ENCODE measurements at places on chromosomes 2 and 18. TPM values are rescaled to one million over a fixed set of nuclear protein-coding genes. Genes with fewer than 3 reads are reported as not detected.

SP140 gene
- polyA plus RNA-seq: 5.9 TPM

DNA sequence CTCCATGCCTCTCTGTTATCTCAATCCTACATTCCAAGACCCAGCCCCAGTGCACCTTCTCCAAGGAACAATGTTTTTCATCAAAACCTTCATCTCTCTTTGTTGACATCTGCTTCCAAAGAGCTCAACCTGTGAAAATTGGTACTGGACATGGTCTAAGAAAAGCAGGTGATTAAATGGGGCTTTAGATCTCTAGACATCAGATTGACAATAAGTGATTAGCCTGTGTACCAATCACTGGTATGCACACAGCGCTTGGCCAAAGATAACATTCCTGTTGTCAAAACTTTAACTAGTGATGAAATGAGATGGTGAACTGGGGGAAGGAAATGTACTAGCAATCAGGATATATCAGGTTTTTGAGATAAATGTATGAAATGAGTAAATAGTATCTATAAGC, 183.3 kb downstream of the TDRD15 start:
- H3K27ac ChIP-seq: no peak overlapping the region
- H3K4me1 ChIP-seq: no peaks in the 10 kb centered on the region
- H3K36me3 ChIP-seq: no peaks in the 10 kb centered on the region
- peaks cover 2% of the 10 kb centered on the region for H3K27me3 ChIP-seq

DNA sequence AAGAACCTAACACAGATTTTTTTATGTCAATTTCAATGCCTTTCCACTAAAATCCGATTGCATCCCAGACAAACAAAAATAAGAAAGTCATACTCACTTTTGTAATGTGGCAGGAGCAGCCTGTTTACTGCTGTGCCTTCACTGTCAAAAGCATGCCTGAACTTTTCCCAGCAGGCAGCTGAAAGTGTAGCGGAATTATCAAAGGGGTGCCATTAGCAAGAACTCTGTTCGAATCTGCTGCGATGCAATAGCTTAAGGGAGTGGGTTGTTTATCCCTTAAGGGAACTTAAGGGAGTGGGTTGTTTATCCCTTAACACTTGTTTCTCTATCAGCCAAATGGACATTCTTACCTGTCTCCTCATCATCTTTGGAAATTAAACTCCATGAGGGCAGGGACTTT, 243.5 kb downstream of the PAX3 start:
- no peak overlapping the region for H3K4me3 ChIP-seq
- no peak for DNase-seq
- H3K4me1 ChIP-seq: no peaks in the 10 kb centered on the region
- no peaks in the 10 kb centered on the region for H3K36me3 ChIP-seq
- H3K27ac ChIP-seq: no peak overlapping the region
- H3K27me3 ChIP-seq: peaks cover 19% of the 10 kb centered on the region

DNA sequence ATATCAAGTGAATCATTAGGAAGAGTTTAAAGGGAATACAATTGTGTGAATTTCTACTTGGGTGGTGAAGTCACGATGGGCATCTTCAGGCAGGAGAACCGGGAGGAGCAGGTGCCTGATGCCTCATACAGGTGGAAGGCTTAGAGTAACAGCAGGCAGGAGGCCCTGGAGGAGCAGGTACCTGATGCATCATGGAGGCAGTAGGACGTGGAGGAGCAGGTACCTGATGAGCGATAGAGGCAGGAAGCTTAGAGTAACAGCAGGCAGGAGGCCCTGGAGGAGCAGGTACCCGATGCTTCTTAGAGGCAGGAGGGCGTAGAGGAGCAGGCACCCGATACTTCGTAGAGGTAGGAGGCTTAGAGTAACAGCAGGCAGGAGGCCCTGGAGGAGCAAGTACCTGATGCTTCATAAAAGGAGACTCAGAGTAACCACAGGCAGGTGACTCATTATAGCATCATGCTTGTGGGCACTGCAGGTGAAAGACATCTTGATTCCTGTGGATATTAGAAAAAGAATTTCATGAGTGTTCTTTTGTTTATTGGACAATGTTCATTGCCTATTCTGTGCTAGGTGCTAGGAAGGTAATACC, 133.9 kb downstream of the ATP9B start:
- H3K27me3 ChIP-seq: no peaks in the 10 kb centered on the region
- no peaks in the 10 kb centered on the region for H3K4me1 ChIP-seq
- H3K4me3 ChIP-seq: no peak overlapping the region
- H3K36me3 ChIP-seq: peaks cover 10% of the 10 kb centered on the region

GRCh38 chr2:112996635-112997034, 8.6 kb upstream of the IL36A start:
- H3K27ac ChIP-seq: no peak overlapping the region
- H3K27me3 ChIP-seq: no peaks in the 10 kb centered on the region
- H3K4me3 ChIP-seq: no peak overlapping the region
- no peaks in the 10 kb centered on the region for H3K4me1 ChIP-seq

- H3K27ac ChIP-seq: no peak overlapping the region
- no peaks in the 10 kb centered on the region for H3K36me3 ChIP-seq
- no peak overlapping the region for H3K4me3 ChIP-seq
Observed at GRCh38 chr18:23424616-23425015, 28.5 kb upstream of the RIOK3 start.

FIGN gene
- polyA plus RNA-seq: not detected

DNA sequence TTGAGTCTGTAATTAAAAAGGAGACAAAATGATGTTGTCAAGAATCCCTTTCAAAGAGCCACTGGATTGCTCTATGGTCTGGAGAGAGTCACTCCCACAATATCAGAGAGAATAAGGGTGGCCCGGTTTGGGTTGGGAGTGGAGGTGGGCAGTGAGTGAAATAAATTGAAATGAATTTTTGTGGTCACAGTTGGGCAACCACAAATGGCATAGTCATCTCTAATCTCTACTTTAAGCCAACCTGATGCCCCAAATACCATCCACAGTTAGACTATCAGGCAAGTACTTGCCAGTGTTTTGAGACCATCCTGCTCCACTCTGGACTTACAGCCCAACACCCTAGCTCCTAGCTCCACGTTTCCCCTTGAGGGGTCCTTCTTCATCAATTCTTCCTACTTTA, 559.7 kb downstream of the BCL11A start:
- DNase-seq: no peak
- no peak overlapping the region for H3K4me3 ChIP-seq
- H3K36me3 ChIP-seq: no peaks in the 10 kb centered on the region
- H3K4me1 ChIP-seq: no peaks in the 10 kb centered on the region

GRCh38 chr18:13418013-13418710, 199.6 kb downstream of the LDLRAD4 start:
- H3K27me3 ChIP-seq: no peaks in the 10 kb centered on the region
- no peak overlapping the region for H3K4me3 ChIP-seq
- no peak for DNase-seq
- no peak overlapping the region for H3K27ac ChIP-seq
- H3K4me1 ChIP-seq: peaks cover 7% of the 10 kb centered on the region

DNA sequence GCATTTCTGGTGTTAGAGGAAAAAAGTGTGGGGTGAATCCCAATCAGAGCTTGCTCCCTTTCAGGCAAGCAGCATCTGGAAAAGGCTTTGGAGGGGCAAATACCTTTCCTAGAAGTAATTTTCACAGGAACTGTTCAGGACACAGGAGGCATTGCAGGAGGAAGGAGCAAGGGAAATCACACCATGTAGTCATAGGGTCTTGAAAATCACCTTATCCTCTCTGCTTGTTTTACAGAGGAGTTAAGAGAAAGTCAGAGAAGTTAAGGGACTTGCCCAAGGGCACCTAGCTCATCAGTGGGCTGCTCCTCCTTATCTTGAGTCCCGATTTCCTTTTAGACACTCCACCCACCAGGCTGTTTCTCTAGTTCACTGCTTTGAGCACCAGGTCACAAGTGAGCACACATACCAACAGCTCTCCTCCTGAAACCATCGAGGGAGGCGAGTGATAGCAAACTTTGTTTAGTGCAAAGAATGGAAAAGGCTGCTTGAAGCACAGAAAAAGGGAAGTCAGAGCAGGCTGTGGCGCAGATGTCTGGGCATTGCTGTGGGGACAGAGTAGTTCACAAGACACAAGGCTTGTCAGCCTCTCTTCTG, 89.2 kb upstream of the CXCR4 start:
- peaks cover 71% of the 10 kb centered on the region for H3K4me1 ChIP-seq
- peak; percentile 67 for DNase-seq
- H3K27ac ChIP-seq: peak overlapping the region; percentile 75
- H3K36me3 ChIP-seq: no peaks in the 10 kb centered on the region
- H3K27me3 ChIP-seq: no peaks in the 10 kb centered on the region

GRCh38 chr2:178070824-178071223, 1.8 kb downstream of the PDE11A start:
- peaks cover 17% of the 10 kb centered on the region for H3K4me1 ChIP-seq
- no peak overlapping the region for H3K27ac ChIP-seq
- DNase-seq: no peak

GRCh38 chr2:155043097-155043496, 344.6 kb downstream of the KCNJ3 start:
- H3K27me3 ChIP-seq: no peaks in the 10 kb centered on the region
- no peaks in the 10 kb centered on the region for H3K36me3 ChIP-seq
- no peak overlapping the region for H3K4me3 ChIP-seq

- H3K4me3 ChIP-seq: no peak overlapping the region
- peak; percentile 65 for DNase-seq
- H3K27me3 ChIP-seq: no peaks in the 10 kb centered on the region
Observed at GRCh38 chr2:98515250-98515991, 70.8 kb downstream of the INPP4A start.

HEATR5B gene
- 3.8 TPM for polyA plus RNA-seq

MGAT4A gene
- 35.9 TPM for polyA plus RNA-seq

SLC11A1 gene
- polyA plus RNA-seq: 2,019 TPM

DNA sequence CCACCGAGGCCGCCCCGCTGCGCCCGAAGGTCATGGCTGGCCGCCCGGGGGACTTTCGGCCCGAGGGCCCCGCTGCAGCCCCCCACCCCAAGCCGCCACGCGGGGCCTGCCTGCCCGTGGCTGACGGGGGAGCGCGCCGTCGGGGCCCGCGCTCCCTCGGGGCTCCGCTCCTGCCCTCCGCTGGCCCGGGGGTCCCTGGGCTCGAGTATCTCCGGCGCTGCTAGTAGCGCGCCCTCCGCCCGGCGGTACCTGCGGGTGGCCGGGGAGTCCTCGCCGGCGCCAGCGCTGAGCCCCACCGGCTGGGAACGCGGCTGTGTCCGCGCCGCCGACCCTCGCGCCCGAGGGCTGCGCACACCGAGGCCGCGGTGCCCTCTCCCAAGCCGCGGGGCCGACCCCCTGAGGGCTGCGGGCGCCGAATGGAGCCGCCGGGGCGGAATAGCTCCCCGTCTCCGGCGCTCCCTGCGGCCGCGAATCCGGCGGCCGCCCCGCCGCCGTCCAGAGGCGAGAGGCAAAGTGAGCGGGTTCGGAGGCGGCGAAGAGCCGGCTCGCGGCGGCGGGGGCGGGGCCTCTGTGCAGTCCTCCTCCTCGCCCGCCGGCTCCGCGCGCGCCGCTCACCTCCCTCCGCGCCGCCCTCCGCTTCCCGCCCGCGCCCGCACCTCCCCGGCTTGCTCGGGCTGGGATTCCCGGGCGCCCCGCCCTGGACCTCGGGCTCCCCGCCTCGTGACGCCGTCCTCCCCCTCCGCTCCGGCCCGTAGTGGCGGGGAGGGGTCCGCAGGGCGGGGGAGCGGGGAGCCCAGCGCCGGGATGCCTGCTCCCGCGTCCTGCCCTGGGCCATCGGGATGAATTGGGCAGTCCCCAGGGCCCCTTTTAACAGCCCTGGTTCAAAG, at the start of gene KCNG3:
TSS of gene KCNG3 (minus strand) at position 515 of the 887 bp plus-strand sequence. CDS start at position 34, 481 bp downstream.
- H3K4me3 ChIP-seq: peak within 1 kb of the TSS; percentile 40
- DNase-seq: peak; percentile 25
- H3K4me1 ChIP-seq: peaks cover 12% of the 10 kb centered on the region
- no peaks in the 10 kb centered on the region for H3K36me3 ChIP-seq

DNA sequence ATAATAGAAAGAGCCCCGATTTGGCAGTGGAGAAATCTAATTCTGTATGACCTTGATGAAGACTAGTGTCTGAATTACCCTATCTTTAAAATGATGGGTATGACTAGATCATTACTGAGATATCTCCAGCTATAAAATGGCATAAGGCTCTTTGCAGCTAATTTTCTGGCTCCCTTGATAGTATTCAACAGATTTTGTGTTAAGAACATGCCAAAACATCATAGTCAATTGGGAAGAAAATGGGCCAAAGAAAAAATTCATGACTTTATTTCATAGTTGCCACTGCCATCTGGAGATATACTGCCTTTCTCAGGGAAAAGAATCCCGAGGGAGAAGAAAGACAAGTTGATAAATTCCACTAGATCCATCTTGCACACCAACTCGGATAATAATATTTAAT, 1618.7 kb downstream of the LRP1B start:
- DNase-seq: no peak
- H3K27me3 ChIP-seq: no peaks in the 10 kb centered on the region
- no peaks in the 10 kb centered on the region for H3K36me3 ChIP-seq
- H3K4me3 ChIP-seq: no peak overlapping the region
- no peak overlapping the region for H3K27ac ChIP-seq

ACKR3 gene
- polyA plus RNA-seq: 0.79 TPM

DNA sequence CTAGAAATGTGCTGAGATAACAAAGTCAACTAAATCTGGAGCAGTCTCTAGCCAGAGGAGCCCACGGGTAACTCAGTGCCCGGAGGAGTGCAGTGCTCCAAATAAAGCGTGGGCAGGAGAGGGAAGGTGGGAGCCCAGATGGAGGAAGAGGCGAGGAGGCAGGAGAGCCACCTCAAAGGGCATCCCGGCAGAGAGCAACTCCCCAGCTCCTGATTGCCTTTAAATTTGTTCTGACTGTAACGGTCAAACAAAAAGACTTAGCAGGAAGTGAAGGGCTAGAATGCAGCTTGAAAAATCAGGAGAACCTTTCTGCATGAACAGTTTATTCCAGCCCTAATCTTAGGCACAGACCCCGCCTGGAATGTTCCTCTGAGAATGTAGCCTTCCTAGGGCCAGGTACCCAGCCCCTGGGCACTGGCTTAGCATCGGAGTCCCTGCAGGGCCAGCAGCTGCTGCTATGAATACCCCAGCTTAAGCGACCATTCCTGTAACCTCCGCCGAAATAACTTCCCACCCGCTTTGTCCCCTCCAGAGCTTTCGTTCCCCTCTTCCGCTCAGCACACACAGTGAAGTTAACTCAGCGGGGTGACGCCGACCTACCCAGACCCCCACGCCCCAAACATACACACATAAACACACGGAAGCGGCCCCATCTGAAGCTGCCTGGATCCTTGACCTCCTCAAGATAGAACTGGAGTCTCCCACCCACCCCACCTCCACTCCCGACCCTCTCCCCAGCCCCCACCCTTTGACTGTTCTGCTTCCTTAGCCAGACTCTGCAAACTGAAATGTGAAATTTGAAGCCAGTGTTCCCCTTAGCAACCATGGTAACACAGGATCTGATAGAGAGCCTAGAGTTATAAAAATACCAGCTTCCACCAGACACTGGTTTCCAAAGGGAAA, 123.2 kb downstream of the SMAD7 start:
- no peak for DNase-seq
- H3K4me3 ChIP-seq: no peak overlapping the region
- peaks cover 10% of the 10 kb centered on the region for H3K4me1 ChIP-seq
- no peak overlapping the region for H3K27ac ChIP-seq
- no peaks in the 10 kb centered on the region for H3K36me3 ChIP-seq

DNA sequence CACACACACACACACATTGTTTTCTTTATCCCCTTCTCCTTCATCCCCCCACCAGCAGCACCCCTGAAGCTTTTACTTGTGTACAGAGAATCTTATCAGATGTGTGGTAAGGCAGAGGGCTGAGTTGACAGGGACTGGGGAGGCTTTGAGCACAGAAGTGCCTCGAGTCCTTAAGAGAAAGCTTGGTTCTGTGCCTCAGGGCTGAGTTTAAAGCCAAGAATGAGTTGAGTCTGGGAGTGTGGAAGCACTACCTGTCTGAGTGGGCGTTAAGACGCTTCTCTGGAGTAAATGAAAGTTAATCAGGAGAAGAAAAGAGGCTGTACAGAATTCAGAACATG, 2.7 kb downstream of the ID2 start:
- H3K27ac ChIP-seq: peak overlapping the region; percentile 74
- H3K36me3 ChIP-seq: no peaks in the 10 kb centered on the region
- DNase-seq: peak; percentile 35

Measured in CD14-positive monocyte (primary cell).